ENCODE measurements at places on chromosomes 11 and 22. TPM values are rescaled to one million over a fixed set of nuclear protein-coding genes. Genes with fewer than 3 reads are reported as not detected.
A peak's percentile ranks its signal among the peaks of the same experiment; 100 is the strongest.

DNA sequence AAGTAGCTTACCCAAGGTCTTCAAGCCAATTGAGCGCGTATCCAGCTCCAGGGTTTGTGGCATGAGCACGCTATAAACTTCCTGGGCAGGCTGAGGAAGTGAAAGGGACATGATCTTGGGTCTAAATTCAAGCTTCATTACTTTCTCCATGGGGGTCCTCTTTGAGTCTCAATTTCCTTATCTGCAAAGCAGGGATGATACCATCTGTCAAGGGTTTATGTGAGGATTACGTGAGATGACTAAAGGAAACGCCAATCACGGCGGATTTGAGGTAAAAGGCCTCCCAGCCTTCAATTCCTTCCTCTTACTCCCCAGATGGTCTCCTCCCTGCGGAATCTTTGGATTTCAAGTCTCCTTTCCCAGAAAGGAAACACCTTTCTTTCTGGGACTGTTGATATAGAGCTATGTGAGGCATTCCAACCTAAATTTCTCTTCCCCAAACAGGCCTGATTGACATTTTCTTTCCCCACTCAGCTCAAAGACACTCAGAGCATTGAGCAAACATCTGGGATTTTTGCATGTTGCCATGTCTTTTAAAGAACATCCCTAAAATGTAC, 474.4 kb downstream of the INSC start:
- no peaks in the 10 kb centered on the region for H3K36me3 ChIP-seq
- DNase-seq = no peak
- no peak overlapping the region for H3K27ac ChIP-seq
- no peaks in the 10 kb centered on the region for H3K4me1 ChIP-seq
- H3K4me3 ChIP-seq = no peak overlapping the region

DNA sequence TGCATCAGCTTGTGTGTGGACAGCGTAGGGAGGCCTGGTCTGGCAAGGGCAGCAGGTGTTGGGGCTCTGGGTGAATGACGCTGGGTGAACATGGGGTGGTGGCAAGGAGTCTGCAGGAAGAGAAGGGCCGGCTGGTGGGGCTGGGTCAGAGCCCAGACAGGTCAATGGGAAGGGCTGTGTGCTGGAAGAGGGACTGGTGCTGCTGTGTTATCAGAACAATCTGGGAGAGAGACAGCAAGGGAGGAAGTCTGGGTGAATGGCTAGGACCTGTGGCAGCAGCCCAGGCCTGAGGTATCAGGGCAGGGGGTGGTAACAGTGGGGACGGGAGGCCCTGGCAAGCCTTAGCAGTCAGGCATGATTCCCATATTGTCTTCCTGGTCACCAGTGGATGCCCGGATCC, 206.7 kb downstream of the SNX19 start:
- no peaks in the 10 kb centered on the region for H3K4me1 ChIP-seq
- H3K36me3 ChIP-seq = no peaks in the 10 kb centered on the region
- H3K27ac ChIP-seq = no peak overlapping the region
- no peak for DNase-seq
- no peak overlapping the region for H3K4me3 ChIP-seq

DNA sequence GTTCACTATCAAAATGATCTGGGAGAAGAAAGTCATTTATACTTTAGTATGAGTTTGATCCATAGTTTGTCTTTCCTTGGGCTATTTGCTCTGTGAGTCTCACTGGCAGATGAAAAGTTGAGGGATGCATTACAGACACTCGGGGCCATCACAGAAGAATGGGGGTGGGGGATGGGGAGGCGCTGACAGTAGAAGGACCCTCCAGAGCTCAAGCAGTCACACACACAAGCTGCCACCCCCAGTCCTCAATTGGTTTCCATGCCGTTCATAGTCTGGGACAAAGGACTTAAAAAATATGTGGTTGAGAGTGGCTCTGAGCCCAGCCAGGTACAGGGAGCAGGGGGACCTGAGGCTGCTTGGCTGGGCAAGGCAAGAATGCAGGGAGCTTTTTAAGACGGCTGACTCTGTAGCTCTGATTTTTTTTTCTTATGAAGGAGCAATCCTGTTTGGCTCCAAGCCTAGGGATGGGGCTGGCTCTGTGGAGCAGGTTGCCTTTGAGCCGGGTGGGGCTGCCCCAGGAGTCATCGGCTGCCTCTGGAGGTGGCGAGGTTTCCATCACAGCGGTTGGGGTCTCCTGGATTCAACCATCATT, 13.3 kb upstream of the ANO1 start:
- no peak overlapping the region for H3K27ac ChIP-seq
- DNase-seq = no peak
- H3K36me3 ChIP-seq = no peaks in the 10 kb centered on the region

DNA sequence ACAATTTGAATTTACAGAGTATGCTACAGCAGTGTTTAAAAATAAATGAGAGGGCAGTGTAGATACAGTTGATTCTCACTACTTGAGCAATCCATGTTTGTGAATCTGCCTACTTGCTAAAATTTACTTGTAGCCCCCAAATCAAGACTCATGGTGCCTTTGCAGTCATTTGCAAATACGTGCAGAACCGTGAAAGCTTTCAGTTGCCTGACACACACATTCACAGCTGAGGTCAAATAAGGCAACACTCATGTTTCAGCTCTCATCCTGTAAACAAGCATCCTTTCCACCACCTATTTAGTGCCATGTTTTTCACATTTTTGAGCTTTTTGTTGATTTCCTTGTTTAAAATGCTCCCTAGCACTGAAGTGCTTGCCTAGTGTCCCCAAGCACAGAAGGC, 32.5 kb upstream of the RASL10A start:
- no peaks in the 10 kb centered on the region for H3K27me3 ChIP-seq
- DNase-seq = no peak
- H3K36me3 ChIP-seq = peaks cover 11% of the 10 kb centered on the region
- H3K4me3 ChIP-seq = no peak overlapping the region
- H3K27ac ChIP-seq = no peak overlapping the region

DNA sequence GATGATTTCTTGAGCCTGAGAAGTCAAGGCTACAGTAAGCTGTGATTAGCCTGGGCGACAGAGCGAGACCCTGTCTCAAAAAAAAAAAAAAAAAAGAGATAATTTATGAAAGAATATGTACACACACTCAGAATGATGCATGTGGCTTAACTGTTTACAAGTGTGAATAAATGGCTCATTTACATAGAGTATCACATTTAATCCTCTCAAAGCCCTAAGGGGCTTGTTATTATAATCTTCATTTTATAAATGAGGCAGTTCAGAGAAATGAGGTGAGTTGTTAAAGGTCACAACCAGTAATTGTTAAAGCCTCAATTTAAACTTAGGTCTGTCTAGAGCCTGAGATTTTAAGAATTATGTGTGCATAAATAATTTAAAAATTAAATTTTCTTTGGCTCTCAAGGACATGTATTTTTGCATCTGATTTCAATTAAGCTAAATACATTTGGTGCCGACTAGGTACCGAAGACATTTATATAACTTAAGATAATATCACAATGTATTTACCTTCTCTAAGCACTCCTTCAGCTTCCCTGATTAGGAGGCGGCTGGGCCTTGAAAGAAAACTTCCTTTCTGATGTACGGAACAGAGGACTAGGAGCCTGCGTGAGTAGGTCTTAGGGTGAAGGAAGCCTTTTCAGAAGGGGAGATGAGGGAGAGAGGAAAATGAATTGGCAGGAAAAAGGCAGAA, 28.5 kb upstream of the DDX6 start:
- no peaks in the 10 kb centered on the region for H3K27me3 ChIP-seq
- H3K4me1 ChIP-seq = no peaks in the 10 kb centered on the region

GRCh38 chr11:65792456-65792855, 5.6 kb downstream of the OVOL1 start:
- no peaks in the 10 kb centered on the region for H3K36me3 ChIP-seq
- no peak overlapping the region for H3K4me3 ChIP-seq
- peaks cover 9% of the 10 kb centered on the region for H3K4me1 ChIP-seq
- H3K27me3 ChIP-seq = peaks cover 16% of the 10 kb centered on the region
- DNase-seq = no peak

DNA sequence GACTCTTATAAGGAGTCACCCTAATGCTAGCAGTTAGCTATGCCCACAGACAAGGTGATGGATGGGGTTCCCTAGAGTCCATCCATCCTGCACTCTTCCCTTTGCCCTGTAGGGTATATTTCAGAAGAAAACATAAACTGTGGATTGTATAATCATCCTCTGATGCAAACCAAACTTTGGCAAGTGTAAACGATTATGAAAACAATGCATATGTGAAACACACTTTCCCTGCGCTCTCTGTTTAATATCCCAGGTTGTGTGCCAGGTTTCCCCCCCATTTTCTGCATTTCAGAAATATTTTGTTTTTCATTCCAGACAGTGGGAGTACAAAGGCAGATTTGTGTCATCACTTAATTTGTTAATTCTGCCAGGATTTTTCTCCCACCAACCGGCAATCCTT, 110.0 kb downstream of the LDLRAD3 start:
- no peaks in the 10 kb centered on the region for H3K36me3 ChIP-seq
- H3K4me1 ChIP-seq = no peaks in the 10 kb centered on the region
- no peaks in the 10 kb centered on the region for H3K27me3 ChIP-seq
- H3K4me3 ChIP-seq = no peak overlapping the region
- no peak for DNase-seq

GRCh38 chr11:818396-819128, at the start of gene PNPLA2:
Gene PNPLA2 (plus strand): TSS chr11:818914. CDS start chr11:819719, 805 bp downstream.
- no peak for DNase-seq
- H3K27me3 ChIP-seq = no peaks in the 10 kb centered on the region
- peaks cover 33% of the 10 kb centered on the region for H3K36me3 ChIP-seq
- peak within 1 kb of the TSS; percentile 96 for H3K4me3 ChIP-seq

GRCh38 chr11:47980088-47980906, at the start of gene PTPRJ:
Gene PTPRJ (plus strand): TSS chr11:47980559. CDS start chr11:47980913, 354 bp downstream.
- H3K27ac ChIP-seq = peak within 1 kb of the TSS; percentile 74
- no peaks in the 10 kb centered on the region for H3K36me3 ChIP-seq
- no peaks in the 10 kb centered on the region for H3K27me3 ChIP-seq
- DNase-seq = peak; percentile 75

- H3K4me1 ChIP-seq = no peaks in the 10 kb centered on the region
- H3K4me3 ChIP-seq = no peak overlapping the region
- no peaks in the 10 kb centered on the region for H3K36me3 ChIP-seq
- DNase-seq = no peak
- H3K27ac ChIP-seq = no peak overlapping the region
These were observed 16.1 kb upstream of the PIM3 start for GRCh38 chr22:49944399-49944891.

GRCh38 chr11:126411971-126412381, 56.5 kb downstream of the ST3GAL4 start:
- no peaks in the 10 kb centered on the region for H3K27me3 ChIP-seq
- peak overlapping the region; percentile 65 for H3K27ac ChIP-seq
- H3K36me3 ChIP-seq = no peaks in the 10 kb centered on the region
- no peak overlapping the region for H3K4me3 ChIP-seq
- no peak for DNase-seq

- H3K4me3 ChIP-seq = no peak overlapping the region
- no peaks in the 10 kb centered on the region for H3K36me3 ChIP-seq
- H3K27me3 ChIP-seq = no peaks in the 10 kb centered on the region
- H3K27ac ChIP-seq = no peak overlapping the region
- no peak for DNase-seq
These were observed 1374.7 kb upstream of the RAG2 start for GRCh38 chr11:37972691-37973090.

DNA sequence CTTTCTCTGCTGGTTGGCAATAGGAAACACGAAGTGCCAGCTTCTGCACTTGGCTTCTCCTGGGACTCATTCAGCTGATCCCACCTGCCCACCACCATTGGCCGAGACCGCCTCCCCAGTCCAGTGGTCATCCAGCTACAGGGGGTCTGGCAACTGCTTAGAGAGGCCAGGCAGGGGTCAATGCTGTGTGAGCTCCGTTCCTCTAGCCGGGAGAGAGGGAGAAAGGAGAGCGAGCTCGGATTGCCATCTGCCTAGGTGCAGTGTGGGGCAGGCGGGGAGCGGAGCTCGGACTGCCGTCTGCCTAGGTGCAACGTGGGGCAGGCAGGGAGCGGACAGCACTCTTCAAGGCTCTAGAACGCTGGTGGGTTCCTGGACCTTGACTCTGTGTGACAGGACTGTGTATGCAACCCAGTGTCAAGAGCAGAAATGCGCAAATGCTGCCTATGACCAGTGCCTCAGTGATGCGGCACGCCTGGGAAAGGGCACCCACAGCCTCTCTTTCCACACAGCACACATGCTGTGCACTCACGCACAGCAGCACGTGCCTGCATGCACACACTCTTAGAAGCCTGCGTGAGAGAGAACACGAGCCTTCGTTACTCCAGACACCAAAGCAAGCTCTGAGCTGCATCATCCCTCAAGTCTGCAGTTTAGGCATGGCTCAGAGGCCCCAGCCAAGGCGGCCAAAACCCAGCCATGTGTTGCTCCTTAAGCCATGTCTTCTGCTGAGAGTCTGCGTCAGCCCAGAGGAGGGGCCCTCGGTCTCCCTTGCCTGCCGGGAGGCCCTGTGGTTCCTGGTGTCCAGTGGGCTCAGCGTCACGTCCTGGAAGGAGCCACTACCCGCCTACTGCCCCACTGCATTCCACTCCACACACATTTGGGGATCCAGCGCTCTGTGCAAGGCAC, 26.8 kb upstream of the JAM3 start:
- H3K4me1 ChIP-seq = peaks cover 82% of the 10 kb centered on the region
- H3K27me3 ChIP-seq = no peaks in the 10 kb centered on the region

- DNase-seq = peak; percentile 63
- no peaks in the 10 kb centered on the region for H3K27me3 ChIP-seq
- H3K4me1 ChIP-seq = no peaks in the 10 kb centered on the region
- H3K27ac ChIP-seq = no peak overlapping the region
- no peaks in the 10 kb centered on the region for H3K36me3 ChIP-seq
These were observed 28.5 kb downstream of the LINC01488 start for GRCh38 chr11:69509846-69510390.

DNA sequence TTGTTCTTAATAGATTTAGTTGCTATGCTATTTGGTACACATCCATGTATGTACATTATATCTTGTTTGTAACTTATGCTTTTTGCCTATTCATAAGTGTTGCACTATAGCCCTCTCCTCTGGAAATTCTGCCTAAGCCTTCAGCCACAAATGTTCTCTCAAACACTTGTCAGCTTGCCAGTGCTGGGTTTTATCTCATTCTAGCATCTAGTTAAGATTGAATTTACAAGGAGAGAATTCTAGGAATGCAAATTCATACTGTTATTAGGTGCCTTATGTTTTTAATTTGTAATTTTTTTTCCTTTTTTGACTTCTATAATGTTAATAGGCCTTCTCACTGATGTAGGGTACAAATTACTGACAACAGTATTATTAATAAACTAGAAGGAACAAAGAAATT, 14.6 kb upstream of the CTSC start:
- H3K27me3 ChIP-seq = no peaks in the 10 kb centered on the region
- no peak overlapping the region for H3K27ac ChIP-seq
- no peak overlapping the region for H3K4me3 ChIP-seq
- no peak for DNase-seq
- peaks cover 3% of the 10 kb centered on the region for H3K4me1 ChIP-seq

SMTNL1 gene
- total RNA-seq = not detected

MAPK8IP2 gene
- total RNA-seq = 1.8 TPM

MFNG gene
- 12.8 TPM for total RNA-seq

API5 gene
- total RNA-seq = 125 TPM

MPZL2 gene
- total RNA-seq = 7.7 TPM

ARFIP2 gene
- 37.2 TPM for total RNA-seq

CCDC73 gene
- total RNA-seq = not detected
